ENCODE measurements at places on chromosomes 7 and 10.

DNA sequence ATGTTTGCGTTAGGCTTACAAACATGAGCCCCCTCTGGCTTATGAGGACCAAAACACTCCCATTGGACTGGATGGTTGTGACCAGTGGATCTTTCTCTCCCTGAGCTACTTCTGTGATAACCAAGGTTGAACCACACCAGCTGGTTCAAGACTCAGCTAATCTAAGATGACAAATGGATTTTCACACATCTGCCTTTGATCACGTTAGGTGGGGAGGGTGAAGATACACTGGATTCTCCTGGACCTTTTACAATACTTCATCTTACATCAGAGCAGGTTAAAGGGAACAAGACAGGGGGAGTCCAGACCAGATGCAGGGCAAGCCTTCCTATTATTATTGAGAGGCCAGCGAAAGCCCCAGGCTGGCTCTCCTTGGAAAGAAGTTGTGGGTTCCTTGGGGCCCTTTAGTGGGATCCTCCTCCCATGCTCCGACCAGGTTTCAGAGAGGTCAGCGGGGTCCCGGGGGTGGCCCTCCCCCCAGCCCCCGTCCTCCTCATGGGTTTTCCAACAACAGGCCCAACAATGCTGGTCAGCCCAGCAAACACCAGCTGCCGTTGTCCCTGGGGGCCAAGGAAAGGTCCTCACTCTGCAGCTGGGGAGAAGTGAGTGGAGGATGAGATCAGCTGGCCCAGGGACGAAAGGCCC is 2.8 kb downstream of the GFRA1 start:
- DNase-seq: no peak

DNA sequence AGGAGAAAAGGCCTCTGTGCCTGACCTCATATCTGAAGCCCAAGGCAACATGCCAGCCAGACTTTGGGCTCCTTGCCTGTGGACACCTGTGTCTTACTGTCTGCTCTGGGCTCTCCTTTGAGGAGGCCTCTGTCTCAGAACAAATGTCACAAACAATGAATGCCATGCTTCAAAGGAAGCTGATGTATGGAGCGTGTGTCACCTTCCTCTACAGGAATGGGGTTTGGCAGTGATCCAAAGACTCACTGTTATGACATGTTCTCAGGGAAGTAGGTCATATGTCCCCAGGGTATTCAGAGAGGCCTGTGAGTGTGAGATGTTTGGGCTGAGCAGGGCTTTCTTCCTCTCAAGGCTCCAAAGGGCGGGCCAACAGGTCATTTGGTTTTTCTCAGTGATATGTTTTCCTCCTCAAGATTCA is 38.4 kb downstream of the PTPRE start:
- DNase-seq: no peak

DNA sequence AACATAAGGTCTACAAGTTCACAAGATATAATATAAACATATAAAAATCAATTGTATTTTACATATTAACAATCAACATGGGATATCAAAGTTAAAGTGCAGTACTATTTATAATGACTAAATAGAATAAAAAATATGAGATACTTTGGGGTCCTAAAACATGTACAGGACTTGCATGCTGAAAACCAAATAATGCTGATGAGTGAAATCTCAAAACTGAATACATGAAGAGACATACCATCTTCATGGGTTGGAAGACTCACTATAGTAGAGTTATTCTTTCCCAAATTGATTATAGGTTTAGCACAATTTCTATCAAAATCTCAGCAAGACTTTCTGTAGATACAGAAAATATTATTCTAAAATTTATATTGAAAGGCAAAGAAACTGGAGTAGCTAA is 181.5 kb downstream of the LHFPL3 start:
- no peak for DNase-seq

DNA sequence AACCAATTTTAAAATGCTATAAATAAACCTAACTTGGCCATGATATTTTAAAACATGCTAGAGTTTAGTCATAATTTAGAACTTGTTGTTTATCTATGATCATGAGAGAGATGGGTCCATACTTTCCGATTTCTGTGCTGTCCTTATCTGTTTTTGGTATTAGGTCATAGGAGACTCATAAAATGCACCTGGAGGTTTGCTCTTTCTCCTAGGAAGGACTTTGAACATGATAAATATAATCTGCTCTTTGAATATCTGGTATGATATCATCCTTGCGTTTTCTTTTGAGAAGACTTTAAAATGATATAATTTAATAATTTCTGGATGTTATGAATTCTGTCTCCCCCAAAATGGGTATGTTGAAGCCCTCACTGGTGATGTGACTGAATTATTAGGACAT is 9.0 kb upstream of the ANTXRL start:
- DNase-seq: no peak

GRCh38 chr7:128353189-128353588 is 8.3 kb downstream of the PRRT4 start:
- no peak for DNase-seq

- peak; percentile 55 for DNase-seq
Measured at GRCh38 chr10:132248455-132249225, 59.1 kb downstream of the STK32C start.

DNA sequence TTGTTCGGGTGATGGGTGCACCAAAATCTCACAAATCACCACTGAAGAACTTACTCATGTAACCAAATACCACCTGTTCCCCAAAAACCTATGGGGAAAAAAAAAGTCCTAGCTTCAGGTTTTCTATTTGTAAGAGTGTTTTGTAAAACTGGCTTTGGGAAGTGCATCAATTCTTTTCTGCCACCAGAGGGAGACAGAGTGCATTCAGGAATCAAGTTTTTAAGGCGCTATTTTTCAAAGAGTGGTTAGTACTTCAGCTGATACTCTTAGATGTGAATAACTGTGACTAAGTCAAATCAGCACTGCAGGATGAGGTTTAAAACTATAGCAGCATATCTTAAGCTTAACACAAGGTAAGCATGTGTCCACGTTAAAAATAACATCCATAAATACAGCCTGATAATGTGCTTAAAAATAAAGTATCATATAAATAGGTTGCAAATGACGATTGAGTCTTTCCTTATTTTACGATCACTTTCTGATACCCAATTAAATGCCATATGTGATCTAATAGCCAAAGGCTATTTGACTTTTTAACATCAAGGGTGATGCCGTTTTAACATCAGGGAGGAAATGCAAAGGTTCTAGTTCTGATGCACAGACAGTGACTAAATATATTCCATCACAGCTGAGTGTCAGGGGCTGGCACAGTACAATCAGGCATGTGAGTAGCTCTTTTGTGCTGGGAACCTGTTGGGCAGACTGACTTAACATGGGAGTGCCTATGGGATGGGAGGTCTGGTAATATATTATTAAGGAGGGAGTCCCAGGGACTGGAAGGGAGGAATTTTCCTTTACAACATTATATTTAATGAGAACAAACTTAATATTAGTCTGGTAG is 10.6 kb upstream of the LYZL2 start:
- no peak for DNase-seq

DNA sequence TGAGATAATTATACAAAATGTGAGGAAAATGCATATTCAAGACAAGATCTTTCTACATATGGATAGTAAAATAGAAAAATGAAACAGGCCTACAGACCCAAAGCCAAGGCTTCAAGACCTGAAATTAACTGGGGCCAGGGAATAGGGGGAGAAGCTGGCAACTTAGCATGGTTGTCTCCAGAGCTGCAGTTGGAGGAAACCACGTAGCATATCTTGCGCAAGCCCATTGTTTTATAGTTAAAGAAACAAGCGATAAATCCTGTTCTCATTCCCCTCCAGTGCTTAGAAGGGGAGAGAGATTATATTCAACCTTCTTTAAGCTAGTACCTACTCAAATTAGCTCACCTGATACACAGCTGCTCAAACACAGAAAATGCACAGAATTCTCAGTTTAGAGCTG is 197.1 kb downstream of the SORCS1 start:
- no peak for DNase-seq
